Prostate gland (tissue), 2 donors: ENCODE measurements at places on chromosomes 3 and 15. TPM values are rescaled to one million over a fixed set of nuclear protein-coding genes. Genes with fewer than 3 reads are reported as not detected.

Gene STAC
- 18.4 TPM for total RNA-seq

Gene IL17RB
- 6.0 TPM for total RNA-seq

Gene ISG20
- total RNA-seq: 6.9 TPM

Gene CNTN6
- not detected for total RNA-seq

Gene ITIH3
- total RNA-seq: 9.6 TPM

Gene PLSCR2
- total RNA-seq: 0.51 TPM

Gene PPP1R2
- total RNA-seq: 75.8 TPM

Gene DPPA2
- total RNA-seq: not detected

DNA sequence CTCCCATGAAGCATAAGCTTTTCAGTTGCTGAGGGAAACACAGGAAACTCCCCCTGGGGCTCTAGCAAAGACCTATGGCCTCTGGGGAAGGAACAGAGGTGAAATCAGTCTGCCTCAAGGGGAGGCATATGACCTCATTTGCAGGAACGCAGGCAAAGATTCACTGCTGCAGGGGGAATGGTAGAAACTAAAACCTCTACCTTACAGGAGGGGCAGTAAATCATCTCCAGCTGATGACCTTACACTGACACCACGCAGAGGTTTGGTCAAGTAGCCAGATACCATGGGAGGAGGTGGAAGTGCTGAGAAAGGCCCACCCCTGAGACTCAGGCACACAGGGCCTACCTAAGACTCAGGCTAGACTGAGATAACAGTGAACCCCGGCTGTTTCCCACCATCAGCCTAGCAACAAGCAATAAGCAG is 81.1 kb downstream of the RAD18 start:
- no peak for DNase-seq

DNA sequence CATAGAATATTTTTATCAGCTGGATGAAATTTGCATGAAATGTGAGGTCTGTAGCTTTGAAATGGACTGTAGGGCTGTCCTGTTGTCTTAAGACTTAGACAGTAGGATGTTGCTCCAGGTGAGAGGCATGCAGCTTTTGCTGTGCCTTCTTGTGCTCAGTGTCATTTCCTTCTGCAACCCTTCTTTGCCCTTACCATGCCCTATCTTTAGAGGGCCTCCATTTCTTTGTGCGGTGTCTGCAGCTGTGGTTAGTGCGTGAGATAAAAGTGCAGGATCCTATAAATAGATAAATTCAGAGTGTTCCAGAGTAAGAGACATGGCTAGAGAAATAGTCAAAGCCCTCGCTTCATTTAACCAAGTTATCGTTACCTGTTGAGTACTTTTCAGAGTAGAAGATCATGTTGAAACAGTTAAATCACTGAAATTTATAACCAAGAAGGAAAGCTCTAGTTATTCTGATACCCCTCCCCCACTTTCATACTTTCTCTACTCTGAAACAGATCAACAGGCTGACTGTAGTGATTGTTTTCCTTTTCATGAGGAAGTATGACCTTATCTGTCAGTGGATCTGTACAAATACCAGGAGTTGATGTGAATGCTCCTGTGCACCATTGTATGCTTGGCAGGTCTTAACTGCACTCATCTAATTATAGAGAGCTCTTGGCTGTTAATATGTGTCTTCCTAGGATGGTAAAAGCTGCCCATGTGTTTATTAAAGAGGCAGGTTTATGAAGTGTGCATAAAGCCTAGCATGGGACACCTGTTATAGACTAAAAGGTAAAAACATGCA is 18.2 kb downstream of the EIF3J start:
- DNase-seq: no peak

DNA sequence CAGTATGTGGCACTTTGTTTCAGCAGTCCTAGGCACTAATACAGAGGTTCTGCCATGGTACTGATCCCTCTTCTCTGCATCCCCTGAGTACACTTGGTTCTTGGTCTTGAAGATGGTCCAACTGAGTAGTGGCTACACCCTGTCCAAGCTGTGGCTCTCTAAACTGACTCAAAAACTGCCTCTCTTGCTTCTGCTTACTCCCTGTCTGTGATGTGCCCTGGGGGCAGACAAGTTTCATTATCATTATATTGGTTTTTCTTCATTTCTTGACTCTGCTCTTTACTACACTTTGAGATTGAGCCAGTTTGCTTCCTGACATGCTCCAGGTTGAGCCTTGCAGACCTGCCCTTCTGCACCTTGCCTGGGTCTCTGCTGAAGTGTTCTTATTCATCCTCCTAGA is 18.9 kb upstream of the ST3GAL6 start:
- DNase-seq: no peak

- no peak for DNase-seq
Observed at GRCh38 chr3:4928277-4928789, 50.9 kb upstream of the BHLHE40 start.

- no peak for DNase-seq
Observed at GRCh38 chr3:129022114-129023007, 21.3 kb downstream of the EFCC1 start.

DNA sequence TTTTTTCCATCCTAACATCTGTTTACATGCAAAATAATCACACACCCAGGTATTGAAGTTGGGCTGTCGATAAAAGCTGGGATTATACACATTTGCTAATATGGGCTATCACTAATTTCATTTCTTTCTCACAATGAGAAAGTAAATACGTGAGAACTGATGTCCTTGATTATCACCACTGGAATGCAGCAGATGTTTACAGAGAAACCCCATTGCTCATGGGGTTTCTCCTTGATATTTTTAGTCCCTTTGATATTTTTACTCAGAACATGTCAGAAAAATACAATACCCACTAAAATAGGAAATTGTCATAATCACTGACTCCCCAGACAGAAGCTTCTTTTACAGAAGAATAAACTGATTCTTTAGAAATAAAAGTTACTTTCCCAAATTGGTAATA is 535.1 kb upstream of the CCDC54 start:
- DNase-seq: no peak

GRCh38 chr3:31529421-31529820 is 3.3 kb upstream of the STT3B start:
- no peak for DNase-seq

GRCh38 chr3:188712248-188712924 is 459.4 kb upstream of the TPRG1 start:
- no peak for DNase-seq
